Suppressor macrophage treated with lipopolysaccharide for 1 hour (primary cell): ENCODE measurements at places on chromosomes 16 and 17.

DNA sequence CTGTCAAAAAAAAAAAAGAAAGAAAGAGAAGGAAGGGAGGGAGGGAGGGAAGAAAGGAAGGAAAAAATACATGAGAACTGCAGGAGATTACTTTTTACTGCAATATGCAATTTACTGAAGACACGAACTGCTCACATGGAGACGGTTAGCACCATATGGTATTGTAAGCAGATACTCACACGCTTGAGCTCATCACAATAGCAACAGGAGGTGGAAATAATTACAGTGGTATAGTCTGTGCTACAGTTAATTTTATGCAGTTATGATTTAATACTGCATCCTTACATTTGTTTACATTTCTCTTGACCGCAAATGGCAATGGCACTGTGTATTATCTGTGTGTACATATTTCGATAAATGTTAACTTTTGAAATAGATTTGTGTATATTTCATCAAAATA, 21.4 kb upstream of the SLC46A1 start:
- DNase-seq: no peak

DNA sequence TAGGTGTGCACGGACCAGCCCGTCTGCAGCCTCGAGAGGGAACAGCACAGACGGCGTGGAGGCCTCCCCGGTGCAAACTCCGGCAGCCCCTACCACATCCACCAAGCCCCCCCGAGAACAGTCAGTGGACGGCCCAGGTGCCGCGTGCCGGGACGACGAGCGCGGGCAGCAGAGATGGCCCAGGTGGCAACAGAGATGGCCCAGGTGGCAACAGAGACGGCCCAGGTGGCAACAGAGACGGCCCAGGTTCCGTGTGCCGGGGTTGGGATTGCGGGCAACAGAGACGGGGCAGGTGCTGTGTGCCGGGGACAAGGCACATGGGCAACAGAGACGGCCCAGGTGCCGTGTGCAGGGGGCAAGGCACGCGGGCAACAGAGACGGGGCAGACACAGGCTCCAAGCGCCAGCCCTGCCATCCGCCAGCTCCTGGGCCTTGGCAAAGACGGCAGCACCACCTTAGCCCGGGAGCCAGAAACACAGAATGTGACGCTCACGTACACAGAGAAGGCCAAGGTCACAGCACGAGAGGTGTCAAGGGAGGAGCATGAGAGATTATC, 31.1 kb downstream of the RPH3AL start:
- no peak for DNase-seq

- no peak for DNase-seq
Measured at GRCh38 chr17:21464611-21465021, 88.5 kb downstream of the KCNJ12 start.

- no peak for DNase-seq
Measured at GRCh38 chr17:79339321-79339720, 264.7 kb downstream of the ENGASE start.

DNA sequence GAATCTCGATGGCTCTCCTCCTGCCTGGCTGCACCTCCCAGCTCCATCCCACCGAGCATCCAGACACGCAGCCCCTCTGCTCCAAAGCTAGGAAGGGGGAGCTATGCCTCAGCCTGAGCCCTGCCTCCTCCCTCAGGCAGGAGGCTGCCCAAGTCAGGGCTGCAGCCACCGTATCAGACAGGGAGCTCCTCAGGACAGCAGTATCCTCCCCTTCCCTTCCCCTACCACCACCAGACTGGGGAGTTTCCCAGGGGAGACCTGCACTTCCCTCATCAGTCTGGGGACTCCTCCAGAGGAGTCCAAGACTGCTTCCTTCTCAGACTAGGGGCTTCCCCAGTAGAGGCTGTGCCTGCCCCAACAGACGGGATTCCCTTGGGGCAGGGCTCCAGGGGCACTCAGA, 17.5 kb downstream of the TMEM132E start:
- DNase-seq: peak; percentile 77

GRCh38 chr16:11634312-11634711, 33.9 kb upstream of the SNN start:
- DNase-seq: peak; percentile 37

GRCh38 chr16:51430716-51431369, 279.8 kb upstream of the SALL1 start:
- DNase-seq: no peak

GRCh38 chr16:76164970-76165558, 112.1 kb upstream of the CNTNAP4 start:
- DNase-seq: no peak

DNA sequence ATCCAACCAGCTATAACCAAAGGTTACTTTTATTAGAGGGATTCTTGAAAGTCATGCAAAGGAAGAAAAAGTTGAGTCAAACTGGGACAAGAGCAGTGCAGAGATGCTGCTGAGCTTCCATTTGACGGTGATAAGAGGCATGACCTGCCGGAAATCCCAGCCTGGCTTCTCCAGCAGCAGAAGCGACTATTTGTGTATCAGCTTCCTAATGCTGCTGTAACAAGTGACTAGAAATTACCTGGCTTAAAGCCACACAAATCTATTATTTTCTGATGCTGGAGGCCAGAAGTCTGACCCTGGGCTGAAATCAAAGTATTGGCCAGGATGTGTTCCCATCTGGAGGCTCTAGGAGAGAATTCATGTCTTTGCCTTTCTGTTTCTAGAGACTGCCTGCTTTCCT, 41.6 kb upstream of the CPPED1 start:
- no peak for DNase-seq
